ENCODE measurements at places on chromosomes 7 and 10.
A peak's percentile ranks its signal among the peaks of the same experiment; 100 is the strongest.

- no peak for DNase-seq
These were observed 91.7 kb downstream of the RNF216 start for GRCh38 chr7:5689716-5690115.

GRCh38 chr10:34217524-34217923 lies 597.6 kb downstream of the PARD3 start:
- DNase-seq = no peak

GRCh38 chr10:16984242-16984641 lies 145.4 kb downstream of the CUBN start:
- no peak for DNase-seq

- no peak for DNase-seq
These were observed 150.6 kb downstream of the TRIL start for GRCh38 chr7:28807396-28807994.

GRCh38 chr7:47818796-47819606 lies 129.3 kb downstream of the PKD1L1 start:
- peak; percentile 55 for DNase-seq

GRCh38 chr7:18958627-18959026 lies 158.8 kb downstream of the TWIST1 start:
- no peak for DNase-seq

GRCh38 chr10:89165923-89166322 lies 41.2 kb downstream of the CH25H start:
- no peak for DNase-seq

Measured in activated CD4-positive, alpha-beta T cell treated with anti-CD3 and anti-CD28 coated beads, Interleukin-2, Interleukin-4, amounts not matched to agents 100 ng/mL and 50 ng/mL, durations not matched to agents 16 hours and 8 hours (primary cell).